ENCODE measurements at places on chromosomes 7 and 10.

DNA sequence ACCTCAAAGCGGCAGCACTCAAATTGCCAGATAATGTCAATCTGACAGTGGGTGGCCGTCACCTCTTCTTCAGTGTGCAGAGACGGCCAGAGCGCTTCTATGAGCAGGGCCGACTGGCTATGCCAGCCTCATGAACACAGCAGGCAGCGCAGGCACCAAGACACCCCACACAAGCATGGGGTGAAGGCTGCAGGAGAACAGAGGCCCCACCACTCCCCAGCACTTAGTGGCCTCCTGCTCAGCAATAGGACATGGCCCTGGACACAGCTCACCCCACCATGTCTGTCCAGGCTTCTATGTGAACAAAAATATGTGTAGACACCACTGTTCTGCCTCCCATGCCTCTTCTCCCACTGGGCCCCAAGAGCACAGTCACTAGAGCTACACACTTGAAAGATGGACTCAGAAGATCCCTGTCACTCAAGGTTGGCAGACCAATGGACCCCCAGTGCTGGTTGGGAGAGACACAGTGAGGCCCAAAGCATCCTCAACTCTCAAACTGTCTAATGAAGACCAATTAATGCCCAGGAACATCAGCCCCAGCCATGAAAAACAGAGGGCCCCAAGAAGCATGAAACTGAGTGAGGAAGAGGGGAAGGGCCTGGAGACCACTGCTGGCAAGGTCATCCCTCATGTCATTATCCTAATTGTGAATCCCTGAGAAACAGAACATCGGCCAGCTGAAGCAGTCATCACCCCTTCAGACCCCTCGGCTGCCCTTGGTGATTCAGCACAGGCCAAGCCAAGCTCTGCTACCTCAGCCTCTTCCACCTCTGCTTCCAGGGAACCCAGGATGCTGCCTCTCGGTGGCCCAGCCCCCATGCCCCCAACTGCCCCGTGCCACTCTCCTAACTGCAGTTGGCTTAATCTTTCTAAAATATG lies 77.7 kb downstream of the GRID1 start:
- DNase-seq, result no peak

GRCh38 chr7:17129218-17129617 lies 169.2 kb upstream of the AHR start:
- no peak for DNase-seq

DNA sequence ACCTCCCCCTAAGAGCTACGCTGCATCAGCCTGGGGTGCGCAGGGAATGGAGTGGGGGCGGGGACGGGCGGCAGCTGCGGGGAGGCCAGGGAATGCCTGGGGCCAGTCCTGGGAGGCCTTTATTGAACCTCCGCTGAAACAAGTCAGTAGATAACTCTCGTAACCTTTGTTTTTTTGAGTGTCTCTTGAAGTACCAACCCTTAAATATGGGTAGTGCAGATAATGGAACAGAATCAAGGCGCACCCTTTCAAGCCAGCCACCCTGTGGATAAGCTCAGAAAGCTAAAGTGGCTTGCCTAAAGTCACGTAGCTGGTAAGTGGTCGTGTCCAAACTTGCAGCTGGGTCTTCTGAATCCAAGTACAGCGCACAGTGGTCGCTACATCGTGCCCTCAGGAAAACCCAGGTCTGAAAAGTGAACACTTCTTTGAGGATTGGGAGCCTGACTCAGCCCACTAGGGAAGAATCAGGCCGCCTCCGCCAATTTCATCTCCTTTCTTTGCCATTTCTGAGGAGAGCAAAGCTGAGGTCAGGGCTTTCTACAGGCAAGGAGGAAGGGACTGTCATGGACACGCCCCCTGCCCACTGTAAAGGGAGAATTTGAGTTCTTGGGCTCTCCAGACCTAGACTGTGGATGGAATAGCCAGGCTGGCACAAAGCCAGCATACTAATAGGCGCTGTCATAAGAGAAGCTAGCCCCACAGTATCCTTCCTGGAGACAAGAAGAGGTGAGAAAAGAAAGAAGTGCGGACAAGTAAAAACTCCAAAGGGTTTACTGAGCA lies 3.2 kb upstream of the EGR2 start:
- no peak for DNase-seq

DNA sequence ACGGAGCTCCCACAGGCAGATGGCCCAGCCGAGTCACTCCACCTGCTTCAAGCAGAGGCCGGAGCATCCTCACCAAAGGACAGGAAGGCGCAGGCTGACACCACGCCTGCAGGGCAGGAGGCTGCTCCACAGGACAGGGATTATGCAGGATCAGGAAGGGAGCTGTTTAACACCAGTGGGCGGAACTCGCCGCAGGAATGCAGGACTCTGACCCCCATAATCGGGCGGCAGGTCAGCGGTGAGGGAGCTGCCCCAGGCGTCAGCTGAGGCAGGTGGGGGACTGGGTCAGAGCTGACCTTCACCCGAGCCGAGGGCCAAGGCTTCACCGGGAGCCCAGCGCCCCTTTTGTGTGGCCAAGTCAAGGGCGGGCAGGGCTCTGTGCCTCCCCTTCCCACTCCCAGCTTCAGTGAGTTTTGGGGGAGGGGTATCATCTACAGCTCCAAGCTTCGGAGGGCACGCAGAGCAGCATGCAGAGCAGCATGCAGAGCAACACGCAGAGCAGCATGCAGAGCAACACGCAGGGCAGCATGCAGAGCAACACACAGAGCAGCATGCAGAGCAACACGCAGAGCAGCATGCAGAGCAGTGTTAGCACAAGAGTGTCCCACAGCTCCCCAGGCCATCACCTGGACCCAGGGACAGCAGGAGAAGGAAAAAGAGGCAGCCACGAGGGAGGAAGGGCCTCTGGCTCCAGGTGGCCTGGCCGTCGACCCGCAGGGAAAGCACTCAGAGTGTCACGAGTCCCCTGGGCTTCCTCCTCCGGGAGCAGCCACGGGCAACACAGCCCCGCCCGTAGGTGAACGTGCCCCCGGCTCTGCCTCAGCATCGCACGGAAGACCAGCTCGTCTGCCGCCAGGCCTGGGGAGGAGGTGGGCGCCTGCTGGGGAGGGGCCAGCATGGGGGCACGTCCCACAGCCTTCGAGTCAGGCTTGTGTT lies 151.7 kb upstream of the PPP2R2D start:
- no peak for DNase-seq

DNA sequence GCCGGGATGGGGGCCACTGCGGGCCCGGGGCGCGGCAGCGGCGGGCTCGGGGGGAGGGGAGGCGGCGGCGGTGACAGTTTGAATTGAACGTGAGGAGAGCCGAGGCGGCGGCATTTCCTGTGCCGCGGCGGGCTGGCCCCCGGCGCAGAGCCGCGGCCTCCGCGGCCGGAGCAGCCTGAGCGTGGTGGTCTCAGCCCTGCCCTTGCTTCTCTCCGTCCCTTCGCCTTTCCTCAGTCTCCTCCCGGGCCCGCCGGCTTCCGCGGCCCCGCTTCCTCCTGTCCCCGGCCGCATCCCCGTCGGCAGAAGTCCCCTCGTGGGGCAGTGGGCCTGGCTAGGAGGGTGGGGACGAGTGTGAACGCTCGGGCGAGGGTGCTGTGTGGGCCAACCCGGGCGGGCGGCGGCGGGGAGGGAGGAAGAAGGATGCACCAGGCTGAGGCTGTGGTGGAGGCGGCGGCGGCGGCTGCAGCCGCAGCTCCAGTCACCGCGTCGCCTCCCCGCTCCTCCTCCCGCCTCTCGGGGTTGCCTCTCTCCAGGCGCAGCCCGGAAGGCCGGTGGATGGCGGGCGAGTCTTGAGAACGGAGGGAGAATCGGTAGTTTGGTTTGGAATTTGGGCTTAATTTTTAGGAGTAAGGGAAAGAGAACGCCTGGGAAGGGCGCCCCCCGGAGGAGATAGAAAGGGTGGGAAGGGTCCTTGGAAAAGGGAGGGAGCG lies 690 bp downstream of the SEPTIN7 start:
- DNase-seq, result peak; percentile 77

GRCh38 chr10:50438049-50438936 lies 185.5 kb downstream of the SGMS1 start:
- no peak for DNase-seq

GRCh38 chr10:48512861-48513260 lies 92.0 kb downstream of the ARHGAP22 start:
- no peak for DNase-seq

- peak; percentile 23 for DNase-seq
These were observed 1.2 kb downstream of the MLXIPL start for GRCh38 chr7:73622909-73623797.

DNA sequence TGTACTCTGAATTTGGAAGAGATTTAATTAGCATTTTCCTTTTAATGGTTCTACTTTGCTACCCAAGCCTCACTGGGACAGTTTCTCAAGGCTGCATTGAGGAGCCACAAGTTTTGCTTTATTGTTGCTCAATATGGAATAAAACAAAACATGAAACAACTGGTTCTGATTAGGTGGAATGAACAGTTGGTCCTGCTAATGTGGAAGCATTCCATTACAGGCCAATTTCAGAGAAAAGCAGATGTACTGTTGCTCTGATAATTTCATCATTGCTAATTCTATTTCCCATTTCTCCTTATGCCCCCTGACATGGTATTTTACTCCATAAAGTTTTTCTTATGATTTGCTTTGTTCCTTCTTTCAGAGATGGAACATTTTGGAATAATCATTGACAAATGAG lies 66.0 kb upstream of the PAPSS2 start:
- no peak for DNase-seq

- DNase-seq, result no peak
These were observed 2.0 kb downstream of the SRI start for GRCh38 chr7:88217675-88218428.

GRCh38 chr7:13856012-13856411 lies 133.5 kb downstream of the ETV1 start:
- no peak for DNase-seq

- no peak for DNase-seq
These were observed 97.8 kb downstream of the CALCR start for GRCh38 chr7:93476491-93477344.

DNA sequence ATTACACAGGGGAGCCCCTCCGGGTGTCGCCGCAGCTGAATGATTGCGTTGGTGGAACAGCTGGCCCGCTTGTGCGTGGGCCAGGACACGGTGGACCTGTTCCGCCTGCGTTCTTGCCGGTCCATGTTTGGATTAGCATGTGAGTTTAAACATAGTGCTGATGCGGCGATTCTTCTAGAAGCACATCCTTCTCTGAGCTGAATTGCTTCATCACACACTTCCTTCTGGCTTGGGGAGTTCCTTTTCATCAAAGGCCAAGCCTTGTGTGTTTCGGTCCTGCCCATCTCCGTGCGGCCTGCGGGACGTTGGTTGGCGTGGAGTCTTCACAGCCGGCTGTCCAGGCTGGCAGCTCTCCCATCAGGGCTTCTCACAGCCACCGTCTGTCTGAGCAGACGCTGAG lies 45.5 kb upstream of the SLC29A4 start:
- peak; percentile 57 for DNase-seq

GRCh38 chr7:105776068-105776790 lies 100.2 kb downstream of the ATXN7L1 start:
- peak; percentile 96 for DNase-seq

DNA sequence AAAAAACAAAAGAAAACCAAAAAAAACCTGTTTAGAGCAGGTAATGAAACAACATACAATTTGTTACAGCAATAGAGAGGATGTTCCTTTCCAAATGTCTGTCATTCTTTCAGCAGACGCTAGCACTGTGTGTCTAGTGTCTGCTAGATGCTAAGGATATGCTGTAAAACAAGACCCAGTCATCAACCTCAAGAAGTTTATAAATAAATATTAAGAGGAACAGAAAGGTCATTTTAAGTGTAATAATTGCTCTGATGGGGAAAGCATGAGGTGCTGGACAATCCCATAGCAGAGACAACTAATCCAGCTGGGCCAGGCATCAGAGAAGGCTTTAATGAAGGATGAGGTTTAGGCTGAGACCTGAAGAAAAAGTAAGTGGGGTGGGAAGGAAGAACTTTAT lies 23.3 kb upstream of the ASCC1 start:
- DNase-seq, result no peak

DNA sequence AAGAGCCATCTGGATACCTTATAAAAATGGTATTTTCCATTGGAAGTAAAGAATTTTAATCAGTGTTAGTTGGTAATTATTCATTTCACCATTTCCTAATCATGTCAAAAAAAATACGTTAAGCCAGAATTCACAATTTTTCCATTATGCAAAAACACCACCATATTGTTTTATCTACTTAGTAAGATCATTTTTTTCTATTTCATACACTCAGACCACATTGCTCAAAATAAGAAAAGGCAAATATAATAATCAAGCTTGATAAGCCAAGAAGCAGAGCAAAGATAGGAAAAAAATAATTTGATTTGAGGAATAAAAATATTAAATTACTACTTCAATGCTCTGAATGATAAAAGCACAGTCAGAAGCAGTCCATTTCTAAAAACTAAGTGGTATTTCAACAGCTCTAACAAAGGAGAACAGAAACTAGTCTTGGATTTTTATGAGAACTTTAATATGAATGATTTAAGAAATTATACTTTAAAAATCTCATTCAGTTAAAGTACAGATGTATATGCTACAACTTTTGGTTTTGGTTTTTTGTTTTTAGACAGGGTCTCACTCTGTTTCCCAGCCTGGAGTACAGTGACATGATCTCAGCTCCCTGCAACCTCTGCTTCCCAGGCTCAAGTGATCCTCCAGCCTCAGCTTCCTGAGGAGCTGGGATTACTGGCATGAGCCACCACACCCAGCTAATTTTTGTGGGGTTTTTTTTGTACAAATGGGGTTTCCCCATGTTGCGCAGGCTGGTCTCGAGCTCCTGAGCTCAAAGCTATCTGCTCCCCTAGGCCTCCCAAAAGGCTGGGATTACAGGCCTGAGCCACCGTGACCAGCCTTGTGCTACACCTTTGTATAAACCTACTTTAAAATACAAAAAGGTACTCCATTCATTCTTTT lies 46.6 kb downstream of the LRRN3 start:
- DNase-seq, result peak; percentile 21

- peak; percentile 4 for DNase-seq
These were observed 410.8 kb downstream of the MDFIC start for GRCh38 chr7:115332691-115333090.

GRCh38 chr10:11285171-11285570 lies 267.5 kb downstream of the CELF2 start:
- no peak for DNase-seq

- peak; percentile 85 for DNase-seq
These were observed 609 bp downstream of the SGPL1 start for GRCh38 chr10:70816220-70816894.

DNA sequence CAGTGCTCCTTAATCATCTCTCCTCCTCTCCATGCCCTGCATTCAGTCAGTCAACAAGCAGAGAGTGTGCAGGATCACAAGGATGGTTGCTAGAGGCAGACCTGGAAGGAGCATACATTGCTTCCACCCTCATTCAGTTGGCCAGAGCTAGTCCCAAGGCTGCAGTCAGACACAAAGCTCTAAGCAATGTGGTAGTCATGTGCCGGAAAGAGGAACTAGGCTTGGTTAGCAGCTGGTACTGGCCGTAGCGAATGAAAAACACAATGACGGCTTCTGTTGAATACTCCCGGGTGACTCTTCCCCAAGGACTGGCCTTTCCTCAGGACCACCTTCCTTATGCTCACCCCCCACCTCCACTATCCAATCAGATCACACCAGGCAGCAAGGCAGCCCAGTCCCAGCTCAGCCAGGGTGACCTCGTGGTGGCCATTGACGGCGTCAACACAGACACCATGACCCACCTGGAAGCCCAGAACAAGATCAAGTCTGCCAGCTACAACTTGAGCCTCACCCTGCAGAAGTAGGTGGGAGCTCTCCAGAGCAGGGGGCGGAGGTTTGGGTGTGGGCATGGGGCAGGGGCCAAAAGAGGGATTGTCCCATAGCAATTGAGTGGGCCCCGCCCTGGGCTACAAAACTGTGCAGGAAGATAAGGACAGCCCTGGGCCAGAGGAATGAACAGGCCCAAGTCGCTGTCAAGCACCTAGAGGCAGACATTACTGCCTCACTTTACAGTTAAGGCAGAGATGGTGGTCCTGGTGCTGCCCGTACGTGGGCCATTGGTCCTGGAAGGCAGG lies 10.9 kb downstream of the LDB3 start:
- DNase-seq, result no peak
